AG10803 (cell line): ENCODE measurements at places on chromosomes 4 and X.

DNA sequence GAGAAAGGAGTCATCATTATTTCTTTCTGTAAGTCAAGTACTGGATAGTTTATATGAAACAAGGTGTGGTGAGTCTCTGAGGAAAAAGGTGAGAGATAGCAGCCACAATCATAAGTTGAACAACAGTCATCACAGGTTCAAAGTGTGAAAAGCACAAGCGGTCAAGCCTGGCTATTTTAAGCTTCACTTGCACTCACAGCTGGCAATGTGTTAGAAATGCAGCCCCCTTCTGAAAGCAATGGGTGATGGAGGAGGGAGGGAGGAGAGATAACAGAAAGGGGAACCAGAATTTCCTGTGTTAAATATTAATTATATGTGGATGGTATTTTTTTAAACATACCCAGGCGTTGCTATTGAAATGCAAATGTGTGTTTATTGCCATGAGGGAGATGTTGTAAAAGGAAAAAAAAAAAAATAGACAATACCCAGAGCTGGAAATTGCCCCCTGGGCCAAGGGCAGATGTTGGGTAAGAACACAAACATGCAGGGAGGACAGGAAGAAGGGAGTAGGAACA is 26.9 kb upstream of the BMP3 start:
- no peak for DNase-seq

DNA sequence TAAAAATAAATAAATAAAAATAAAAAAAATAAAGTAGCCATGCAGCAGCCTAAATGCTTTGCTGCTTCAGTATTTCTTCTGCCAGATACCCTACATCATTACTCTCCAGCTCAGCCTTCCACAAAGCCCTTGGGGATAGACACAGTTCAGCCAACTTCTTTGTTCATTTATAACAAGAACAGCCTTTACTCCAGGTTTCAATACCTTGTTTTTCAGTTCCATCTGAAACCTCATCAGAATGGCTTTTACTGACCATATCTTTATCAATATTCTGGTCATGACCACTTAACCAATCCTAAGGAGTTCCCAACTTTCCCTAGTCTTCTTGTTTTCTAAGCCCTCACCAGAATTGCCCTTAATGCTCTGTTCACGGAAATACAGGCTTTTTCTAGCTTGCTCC is 128.3 kb upstream of the MED14 start:
- no peak for DNase-seq

DNA sequence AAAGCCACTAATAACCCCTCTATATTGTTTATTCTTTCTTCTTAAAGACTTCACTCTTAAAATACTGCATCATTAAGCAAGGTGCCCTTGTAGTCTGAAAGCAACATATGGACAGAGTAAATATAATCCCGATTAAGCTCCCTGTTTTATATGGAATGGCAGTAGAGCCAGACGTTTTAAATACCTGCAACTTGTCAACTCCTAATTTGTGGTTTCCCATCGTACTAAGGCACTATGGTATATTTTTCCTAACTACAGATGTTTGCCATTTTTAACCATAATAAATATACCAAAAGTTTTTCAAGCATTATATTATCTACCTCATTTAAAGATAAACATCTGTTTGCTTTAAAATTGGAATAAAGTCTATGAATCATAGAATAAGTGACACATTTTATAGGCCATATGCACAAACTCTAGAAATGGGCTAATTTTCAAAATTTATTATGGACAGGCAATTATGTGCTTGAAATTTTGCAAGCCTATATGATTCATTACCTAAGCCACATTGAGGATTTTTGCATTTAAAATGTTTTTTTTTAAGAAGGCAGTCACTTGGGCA is 194.6 kb downstream of the FRMPD4 start:
- DNase-seq, result peak; percentile 25

DNA sequence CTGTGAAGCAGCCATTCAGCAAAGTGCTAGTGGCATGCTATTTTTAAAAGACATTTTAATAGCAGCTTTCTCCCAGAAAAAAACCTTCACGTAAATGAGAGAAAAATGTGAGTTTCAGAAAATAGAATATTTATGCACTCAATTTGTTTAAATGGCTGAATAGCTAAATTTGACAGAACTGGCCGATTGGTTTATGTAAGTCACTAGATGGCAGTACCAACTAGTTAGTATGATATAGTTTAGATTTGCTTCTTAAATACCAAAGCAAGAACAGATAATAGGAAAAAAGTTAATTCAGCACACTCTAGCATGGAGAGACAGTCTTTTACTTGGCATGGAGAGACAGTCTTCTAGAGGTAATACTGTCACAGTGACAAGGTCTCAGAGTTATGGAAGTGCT is 250.1 kb downstream of the SNCA start:
- peak; percentile 22 for DNase-seq

GRCh38 chr4:73668782-73669201 is 48.6 kb upstream of the RASSF6 start:
- peak; percentile 40 for DNase-seq

DNA sequence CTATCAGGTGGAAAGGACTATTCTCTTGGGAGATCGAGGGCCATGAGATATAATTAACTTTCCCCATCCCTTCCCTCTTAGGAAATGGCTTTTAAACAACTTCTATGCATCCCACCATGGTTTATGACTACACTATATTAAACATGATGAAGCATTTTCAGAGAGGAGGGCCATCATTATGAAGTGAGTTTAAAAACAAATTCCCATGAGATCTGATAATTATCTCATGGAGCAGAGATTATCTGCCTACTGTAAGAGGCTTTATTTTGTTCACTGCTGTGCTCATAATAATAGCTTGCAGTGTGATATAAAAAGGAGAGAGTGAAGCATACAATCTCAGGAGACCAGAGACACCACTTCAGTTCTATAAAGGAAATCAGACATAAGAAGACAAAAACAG is 330.5 kb upstream of the ZFP42 start:
- DNase-seq, result no peak

DNA sequence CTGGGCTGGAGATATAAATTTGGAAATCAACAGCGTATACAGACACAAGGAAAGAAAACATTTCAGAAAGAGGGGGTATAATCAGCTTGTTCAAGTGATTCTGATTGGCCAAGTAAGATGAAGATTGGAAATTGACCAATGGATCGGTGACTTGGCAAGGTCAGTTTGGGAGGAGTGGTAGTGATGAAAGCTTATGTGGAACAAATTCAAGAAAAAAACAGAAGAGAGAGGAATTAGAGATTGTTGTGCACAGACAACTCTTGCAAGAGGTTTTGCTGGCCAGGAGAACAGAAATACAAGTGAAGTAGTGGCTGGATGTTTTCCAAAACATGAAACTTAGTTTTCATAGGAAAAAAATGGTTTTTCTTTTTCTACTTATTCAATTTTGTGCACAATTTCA is 16.3 kb downstream of the CD38 start:
- DNase-seq, result no peak

GRCh38 chr4:76984127-76984526 is 34.6 kb downstream of the SEPTIN11 start:
- peak; percentile 74 for DNase-seq

GRCh38 chrX:71489540-71489939 is 43.4 kb upstream of the OGT start:
- DNase-seq, result peak; percentile 54

DNA sequence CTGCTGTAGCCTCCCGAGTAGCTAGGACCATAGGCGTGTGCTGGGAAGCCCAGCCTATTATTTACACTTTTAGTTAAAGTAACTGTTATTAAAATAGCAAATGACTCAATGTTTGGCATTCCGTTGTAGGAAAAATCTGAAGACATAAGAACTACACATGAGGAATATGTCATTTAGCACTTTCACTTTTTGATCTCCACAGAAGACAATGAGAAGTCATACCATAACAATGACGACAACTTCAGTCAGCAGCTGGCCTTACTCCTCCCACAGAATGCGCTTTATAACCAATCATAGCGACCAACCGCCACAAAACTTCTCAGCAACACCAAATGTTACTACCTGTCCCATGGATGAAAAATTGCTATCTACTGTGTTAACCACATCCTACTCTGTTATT is 6.7 kb downstream of the GPR34 start:
- DNase-seq, result peak; percentile 3

DNA sequence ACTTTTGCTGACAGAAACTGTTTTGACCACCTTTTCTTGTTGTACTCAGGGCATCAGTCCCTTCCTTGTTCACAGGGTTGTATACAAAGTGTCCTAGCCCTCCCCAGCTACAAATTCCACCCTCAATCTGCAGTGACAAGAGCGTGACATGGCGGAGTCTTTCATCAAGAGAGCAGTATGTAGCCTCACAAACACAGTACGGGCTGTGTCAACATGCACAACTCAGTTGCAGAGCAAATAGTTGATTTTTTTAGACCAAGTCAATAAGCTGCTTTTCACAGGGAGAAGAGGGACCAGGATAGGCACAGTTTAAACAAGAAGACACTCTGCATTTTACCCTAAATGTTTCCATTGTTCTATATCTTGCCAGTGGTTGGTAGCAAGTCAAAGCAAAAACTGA is 8.6 kb upstream of the HS6ST2 start:
- DNase-seq, result no peak

GRCh38 chrX:24204958-24205357 is 55.4 kb downstream of the ZFX start:
- no peak for DNase-seq

DNA sequence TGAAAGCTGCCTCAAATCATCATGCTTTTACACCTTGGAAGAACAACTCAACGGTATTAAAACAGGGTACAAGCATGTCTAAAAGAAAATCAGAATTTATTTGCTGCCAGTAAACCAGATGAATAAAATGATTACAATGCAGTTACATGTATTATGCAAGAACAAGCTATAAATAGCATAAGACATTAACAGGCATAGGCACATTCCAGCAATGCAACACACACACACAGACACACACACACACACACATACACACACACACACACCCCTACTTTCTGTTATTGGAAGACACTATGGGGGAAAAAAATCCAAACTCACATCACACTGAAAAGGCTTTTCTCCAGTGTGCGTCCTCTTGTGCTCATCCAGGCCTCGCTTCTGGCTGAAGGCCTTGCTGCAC is 212.5 kb downstream of the PRDM5 start:
- DNase-seq, result peak; percentile 85

DNA sequence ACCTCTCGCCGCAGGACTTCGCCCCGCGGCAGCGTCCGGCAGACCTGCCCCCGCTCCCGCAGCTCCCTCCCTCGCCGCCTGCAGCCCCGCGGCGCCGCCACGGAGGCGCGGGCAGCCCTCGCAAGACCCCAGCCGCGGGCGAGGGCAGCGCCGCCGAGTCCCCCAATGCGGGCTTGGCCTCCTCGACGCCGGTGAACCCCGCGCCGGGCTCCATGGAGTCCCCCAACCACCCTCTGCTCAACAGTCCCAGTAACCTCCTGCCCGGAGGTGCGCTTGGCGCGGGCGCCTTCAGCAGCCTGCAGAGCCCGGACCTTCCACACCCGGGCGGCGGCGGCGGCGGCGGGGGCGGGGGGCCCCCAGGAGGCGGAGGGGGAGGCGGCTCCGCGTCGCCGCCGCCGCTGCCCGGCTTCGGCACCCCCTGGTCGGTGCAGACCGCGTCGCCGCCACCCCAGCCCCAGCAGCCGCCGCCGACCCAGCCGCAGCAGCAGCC is 1.2 kb downstream of the CPEB2 start:
- peak; percentile 30 for DNase-seq

DNA sequence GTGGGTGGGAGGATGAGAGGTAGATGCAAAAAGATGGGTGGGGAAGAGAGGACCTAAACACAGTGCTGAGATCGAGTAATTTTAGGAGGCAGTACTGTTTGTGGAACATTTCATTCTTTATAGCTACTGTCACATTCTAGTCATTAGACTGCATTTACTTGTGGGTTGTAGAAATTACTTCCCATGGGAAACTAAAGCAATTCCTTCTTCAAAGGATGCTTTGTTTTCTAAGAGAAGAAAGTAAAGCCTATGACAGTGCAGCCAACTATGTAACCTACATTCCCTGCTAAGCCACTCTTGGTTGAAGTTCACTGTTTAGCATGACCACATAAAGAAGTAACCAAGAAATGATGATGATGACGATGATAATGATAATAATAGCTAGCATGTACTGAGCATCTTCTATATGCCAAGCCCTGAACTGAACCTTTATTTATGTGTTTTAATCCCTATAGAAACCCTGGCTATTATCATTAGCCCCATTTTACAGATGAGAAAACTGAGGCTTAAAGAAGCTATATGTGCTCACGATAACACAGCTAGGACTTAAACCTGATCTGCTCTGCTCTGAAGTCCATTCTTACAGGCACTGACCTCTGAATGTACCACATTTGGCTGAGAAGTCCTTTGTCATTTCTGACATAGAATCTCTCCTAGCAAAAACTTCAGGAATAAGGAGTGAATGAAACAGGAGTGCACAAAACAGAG is 114.5 kb upstream of the KIT start:
- DNase-seq, result peak; percentile 97

DNA sequence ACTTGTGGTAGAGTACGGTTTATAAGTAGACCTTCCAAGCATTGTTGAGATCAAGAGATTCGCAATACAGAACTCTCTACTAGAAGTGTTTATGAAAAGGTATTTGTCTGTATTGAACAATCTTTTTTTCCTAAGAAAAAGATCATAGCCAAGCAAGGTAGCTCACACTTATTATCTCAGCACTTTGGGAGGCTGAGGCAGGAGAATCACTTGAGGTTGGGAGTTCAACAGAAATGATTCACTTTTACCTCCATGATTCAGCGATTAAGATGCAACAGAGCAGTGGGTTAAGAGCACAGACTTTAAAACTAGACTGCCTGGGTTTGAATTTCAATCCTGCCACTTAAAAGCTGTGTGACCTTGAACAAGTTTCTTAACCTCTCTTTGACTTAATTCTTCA is 74.3 kb downstream of the TMEM156 start:
- DNase-seq, result no peak

GRCh38 chrX:101462892-101463291 is 22.4 kb upstream of the ARMCX4 start:
- DNase-seq, result peak; percentile 21

- DNase-seq, result no peak
Measured at GRCh38 chr4:89725268-89725667, 111.7 kb downstream of the SNCA start.

DNA sequence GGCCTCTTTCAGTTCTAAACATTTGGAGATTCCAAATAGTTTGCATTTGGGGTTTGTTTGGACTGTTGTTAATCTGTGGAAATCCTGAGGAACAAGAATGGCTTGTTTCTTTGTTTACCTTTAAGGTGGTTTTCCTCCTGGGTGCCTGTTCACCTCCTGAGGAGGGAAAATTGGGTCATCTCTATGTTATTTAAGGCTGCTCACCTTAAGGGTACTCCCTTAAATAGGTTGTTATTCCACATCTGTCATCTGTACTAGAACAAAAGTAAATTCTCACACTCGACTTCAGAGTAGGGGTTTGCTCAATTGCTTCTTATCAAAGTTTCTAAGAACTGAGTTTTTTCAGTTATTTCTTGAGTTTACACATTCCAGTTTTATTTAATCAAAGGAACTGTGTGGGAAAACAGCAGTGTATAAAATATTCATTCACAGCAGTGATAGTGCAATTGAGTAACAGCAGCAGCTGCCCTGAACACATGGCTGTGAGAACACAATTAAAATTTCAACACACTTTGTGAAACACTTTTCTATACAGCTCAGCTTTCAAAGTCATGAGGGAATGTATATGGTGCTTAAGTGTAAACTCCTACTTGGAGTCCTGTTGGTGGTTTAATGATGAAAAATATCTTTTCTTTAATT is 238.5 kb upstream of the PGRMC2 start:
- DNase-seq, result peak; percentile 68
